ENCODE measurements at places on chromosomes 3 and 15.

DNA sequence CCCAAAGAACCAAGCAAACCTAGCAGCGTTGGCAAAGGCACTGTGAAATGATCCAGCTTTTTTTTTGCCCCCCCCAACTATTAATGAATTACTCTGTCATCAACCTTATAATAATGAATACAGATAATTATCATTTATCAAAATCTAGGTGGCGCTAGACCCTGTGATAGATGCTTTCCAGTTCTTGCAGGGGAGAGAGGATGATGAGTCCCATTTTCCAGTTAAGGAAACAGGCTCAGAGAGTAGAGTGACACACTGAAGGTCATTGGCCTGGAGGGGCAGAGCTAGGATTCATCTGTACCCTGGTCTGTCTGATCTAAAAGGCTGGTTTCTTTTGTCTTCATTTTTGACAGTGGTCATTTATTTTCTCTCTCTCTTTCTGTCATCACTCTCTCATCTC is 5.0 kb downstream of the ACOX2 start:
- no peak for DNase-seq

GRCh38 chr15:51132384-51133139 is 37.9 kb upstream of the TNFAIP8L3 start:
- DNase-seq, result no peak

DNA sequence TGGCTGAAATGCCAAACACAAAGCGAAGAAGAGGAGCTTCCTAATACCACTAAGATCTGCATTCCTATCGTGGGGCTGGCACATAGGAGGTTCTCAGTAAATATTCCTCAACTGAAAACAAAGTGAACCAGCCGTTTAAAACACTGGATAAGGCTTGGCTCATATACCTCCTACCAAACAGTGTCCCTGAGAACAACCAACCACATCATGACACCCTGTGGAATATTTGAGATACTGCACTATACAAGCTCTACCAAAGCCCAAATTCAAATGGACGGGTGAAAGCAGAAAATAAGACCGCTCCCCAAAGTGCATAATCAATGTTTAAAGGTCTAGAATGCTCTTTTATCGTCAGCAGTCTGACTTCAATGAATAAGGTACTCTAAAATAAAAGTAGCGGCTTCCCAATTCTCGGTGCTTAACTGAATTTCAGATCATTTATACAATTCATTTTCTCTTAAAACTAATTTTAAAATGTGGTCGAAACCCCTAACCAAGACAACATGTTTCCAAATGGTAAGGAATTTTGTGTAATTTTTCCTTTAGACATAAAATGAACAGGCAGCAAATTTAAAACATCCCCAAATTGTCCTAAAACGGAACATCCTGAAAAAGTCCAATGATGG is 425.8 kb downstream of the ERC2 start:
- DNase-seq, result no peak

GRCh38 chr3:190088890-190089289 is 31.8 kb downstream of the P3H2 start:
- no peak for DNase-seq

GRCh38 chr3:107193116-107193515 is 184.1 kb upstream of the CCDC54 start:
- DNase-seq, result no peak

DNA sequence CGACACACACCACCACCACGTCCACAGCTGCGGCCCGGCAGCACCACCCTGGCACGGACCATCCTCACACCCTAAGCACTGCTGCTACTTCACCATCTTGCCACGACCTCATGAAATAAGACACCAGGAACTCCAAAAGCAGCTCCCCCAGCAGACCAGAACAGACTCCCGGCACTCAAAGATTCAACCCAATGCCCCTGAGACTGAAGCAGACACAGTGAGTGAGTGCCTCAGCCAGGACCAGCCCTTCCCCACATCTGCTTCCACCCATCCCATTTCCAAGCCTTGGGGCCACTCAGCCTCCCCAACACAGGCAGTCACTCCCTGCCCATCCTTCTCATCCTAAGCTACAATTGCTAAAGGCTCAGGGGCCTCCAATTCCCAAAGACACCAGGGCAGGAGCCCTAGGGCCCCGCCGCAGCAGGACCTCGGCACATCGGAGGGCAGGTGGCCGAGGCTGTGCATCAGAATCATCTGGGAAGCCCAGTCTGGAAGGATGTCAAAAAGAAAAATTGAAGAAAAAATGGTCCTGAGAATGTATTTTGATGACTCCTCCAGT is 18.4 kb upstream of the OCA2 start:
- DNase-seq, result no peak

- DNase-seq, result no peak
These were observed 5.2 kb downstream of the CSPG5 start for GRCh38 chr3:47573190-47574172.

- no peak for DNase-seq
These were observed 5.7 kb upstream of the A4GNT start for GRCh38 chr3:138137861-138138260.

DNA sequence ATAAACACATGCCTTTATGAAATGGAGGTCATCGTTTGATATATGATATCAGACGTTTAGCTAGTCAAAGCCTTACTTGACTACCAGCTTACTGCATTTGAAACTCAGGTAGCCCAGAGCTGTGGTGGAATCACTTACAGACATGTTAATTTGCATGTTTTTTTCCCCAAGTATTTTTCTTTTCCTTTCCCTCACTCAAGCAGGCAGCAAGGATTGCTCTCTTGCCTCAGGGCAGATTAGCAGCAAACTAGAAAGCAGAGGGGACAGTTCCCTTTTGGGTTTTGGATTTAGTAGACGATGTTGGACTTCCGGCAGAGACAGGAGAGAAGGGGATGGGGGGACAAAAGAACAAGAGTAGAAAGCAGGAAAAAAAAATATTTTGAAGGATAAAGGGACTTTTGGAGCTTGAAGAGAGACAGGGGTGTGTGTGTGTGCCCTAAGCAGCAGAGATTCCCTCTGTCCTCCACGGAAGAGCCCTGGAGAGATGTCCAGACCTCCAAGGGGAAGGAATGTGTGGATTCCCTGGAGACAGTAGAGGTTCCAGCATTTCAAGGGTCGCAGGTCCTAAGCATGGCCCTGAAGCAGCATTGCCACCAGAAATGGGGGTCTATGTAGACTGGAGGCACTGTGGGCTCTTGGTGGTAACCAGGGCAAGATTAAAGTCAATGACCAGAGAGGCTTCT is 86.8 kb upstream of the CADPS start:
- no peak for DNase-seq

GRCh38 chr15:36401586-36401966 is 177.8 kb upstream of the CDIN1 start:
- DNase-seq, result no peak

DNA sequence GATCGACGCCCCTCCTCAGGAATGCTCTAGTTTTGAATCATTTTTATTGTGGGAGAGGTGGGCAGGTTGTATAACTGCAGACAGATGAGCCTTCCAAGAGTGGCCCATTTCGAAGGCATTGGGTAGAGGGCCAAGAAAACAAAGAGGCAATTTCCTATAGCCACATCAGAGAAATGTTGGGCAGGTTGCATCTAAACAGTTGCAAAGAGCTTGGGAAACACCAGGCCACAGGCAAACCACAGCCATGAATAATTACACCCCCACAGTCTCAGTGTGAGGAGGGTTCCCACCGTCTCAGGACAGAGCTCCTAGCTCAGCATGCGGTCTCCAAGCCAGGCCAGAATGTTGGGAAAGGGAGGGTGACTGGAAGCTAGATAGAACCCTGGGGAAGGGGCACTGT is 257.3 kb downstream of the ABHD5 start:
- DNase-seq, result no peak

- no peak for DNase-seq
These were observed 89.5 kb upstream of the SNRPN start for GRCh38 chr15:24865303-24865702.

GRCh38 chr3:25035526-25035925 is 392.5 kb upstream of the RARB start:
- no peak for DNase-seq

- DNase-seq, result no peak
These were observed 163.6 kb downstream of the CHSY1 start for GRCh38 chr15:101088271-101088670.

- DNase-seq, result no peak
These were observed 6.0 kb downstream of the SNRPA1 start for GRCh38 chr15:101288905-101289513.

DNA sequence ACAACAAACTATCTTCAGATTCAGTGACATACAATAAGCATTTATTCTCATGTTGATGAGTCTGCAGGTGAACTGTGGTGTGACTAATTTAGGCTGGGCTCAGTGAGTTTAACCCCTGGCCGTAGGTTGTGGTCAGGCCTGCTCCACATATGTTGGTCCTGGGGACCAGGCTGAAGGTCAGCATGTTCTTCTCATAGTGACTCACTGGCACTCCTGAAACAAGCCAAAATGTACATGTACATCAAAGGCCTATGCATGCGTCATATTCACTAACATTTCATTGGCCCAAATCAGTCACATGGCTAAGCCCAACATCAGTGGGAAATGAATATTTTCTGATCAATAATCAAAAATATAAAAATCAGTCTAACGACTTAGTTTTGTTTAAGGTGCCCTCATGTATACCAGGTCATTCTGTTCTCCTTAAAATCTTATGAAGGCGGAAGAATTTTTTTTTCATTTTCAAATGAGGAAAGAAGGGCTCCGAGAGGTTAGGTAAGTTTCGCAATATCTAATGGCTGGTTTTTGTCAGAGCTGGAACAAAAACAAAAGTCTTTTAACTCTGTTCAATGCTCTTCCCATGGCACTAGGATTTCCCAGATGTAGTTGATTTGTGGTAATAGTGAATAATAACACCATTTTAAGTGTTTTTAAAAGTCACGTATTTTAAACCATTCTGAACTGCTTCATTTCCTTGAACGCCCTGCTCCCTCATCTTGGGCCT is 148.5 kb downstream of the MFSD1 start:
- DNase-seq, result no peak

DNA sequence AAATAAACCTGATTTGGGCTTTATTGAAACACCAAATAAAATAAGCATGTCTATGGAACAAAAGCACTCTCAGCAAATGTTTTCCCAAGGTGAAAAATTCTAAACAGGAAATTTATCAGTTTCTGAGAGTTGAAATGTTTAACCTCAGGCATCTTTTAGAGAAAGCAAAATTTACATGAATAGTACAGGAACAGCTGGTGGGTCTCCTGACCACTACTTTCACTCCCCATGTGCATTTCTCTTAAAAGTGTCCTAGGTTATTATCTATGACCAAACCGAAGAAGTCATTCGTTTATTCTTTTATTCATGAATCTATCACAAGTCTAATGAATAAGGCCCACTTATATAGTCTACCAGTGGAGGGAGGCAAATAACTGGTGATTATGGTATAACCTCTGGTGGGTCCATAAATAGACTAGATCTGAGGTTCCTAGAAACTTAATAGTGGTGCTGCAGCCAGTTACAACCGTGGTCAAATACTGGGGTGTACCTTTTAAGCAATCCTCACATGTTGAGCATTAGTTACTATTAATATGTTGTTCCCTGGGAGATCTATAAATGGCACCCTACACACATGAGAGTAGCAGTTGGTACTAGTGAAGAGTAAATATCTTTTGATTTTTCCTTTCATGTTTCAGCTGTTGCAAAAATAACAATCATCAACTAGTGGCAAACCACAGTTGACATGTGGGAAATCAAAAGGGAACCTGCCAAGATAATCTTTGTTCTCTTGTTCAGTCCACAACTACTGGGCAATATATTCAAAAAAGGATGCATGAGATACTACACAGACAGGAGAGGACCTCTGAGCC is 169.3 kb upstream of the STAC start:
- DNase-seq, result no peak

GRCh38 chr3:100978011-100978659 is 15.1 kb downstream of the ABI3BP start:
- no peak for DNase-seq

DNA sequence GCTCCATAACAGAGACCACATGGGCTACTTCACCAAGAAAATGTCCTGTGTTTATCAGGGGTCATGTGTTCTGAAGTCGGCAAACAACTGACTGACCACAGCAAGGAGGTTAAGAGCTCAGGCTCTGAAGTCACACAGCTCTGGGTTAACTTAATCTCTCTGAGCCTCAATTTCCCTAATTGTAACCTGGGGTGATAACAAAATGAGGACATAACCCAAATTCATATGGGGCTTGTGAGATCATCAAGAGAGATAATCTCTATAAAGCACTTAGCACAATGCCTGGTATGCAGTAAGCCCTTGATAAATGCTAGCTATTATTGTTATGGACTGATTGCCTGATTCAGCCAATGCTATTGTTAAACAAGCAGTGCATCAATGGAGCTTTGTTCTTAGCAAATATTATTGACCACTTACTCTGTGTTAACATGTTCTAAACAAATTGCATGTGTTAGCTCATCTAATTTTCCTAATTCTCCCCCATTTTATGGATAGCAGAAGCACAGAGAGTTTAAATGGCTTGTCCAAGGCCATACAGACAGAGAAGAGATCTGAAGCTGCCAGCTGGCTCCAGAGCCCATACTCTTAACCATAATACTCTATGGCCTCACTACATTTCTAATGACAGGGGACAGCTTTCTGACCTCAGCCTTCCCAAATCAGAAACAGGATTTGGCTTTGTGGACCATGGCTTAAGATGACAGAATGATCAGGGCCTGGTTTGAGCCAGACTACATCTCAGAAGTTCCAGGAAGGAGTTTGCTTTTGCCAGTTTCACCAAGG is 78.3 kb downstream of the SHQ1 start:
- DNase-seq, result no peak

GRCh38 chr15:95511671-95512070 is 818.8 kb upstream of the NR2F2 start:
- no peak for DNase-seq

DNA sequence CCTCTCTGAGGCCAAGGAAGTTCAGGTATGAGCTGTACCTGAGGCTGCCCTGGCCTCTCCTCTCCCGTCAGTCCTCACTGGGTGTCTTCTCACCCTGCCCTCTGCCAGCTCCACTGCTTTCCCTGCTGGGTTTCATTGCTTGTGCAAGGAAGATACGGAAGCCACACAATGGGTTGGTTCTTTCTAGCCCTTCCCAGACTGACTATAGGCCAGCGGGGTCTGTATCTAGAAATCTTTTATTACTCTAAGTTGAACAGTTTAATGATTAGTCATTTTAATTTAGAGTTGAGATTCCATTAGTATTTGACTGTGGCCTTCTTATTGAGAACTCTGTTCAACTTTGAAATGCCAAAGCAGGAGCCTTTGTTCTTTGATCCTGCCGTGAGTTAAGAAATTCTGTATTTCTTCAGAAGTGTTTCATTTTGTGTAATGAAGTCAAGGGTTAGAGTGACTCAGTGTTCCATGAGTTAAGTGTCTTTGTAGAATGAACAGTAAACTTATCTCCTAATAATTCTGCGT is 16.2 kb downstream of the C3orf62 start:
- DNase-seq, result no peak

DNA sequence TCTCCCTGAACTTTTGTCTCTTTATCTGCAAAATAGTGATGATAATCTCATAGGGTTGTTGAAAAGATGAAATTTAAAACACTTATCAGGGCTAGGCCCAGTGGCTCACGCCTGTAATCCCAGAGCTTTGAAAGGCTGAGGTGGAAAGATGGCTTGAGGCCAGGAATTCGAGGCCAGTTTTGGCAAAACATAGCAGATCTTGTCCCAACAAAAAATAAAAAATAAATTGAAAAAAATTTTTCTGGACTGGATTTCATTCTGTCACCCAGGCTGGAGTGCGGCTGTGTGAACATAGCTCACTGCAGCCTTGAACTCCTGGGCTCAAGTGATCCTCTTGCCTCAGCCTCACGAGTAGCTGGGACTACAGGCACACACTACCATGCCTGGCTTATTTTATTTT is 29.6 kb downstream of the LMLN start:
- DNase-seq, result no peak

GRCh38 chr3:106421909-106422308 is 553.1 kb upstream of the CBLB start:
- DNase-seq, result no peak

Data from activated CD8-positive, alpha-beta memory T cell treated with anti-CD3 and anti-CD28 coated beads, Interleukin-2, amount 50 U/mL, for 4 hours (primary cell).